Activated effector memory CD4-positive, alpha-beta T cell treated with Interleukin-2 at 50 U/mL for 16 hours (primary cell): ENCODE measurements at places on chromosomes 12 and 14.

GRCh38 chr12:79098530-79098929 lies 234.0 kb downstream of the SYT1 start:
- DNase-seq: no peak

- no peak for DNase-seq
Measured at GRCh38 chr14:54758041-54758440, 144.6 kb downstream of the GCH1 start.

GRCh38 chr14:69398818-69399210 lies 322 bp downstream of the SLC39A9 start:
- no peak for DNase-seq

DNA sequence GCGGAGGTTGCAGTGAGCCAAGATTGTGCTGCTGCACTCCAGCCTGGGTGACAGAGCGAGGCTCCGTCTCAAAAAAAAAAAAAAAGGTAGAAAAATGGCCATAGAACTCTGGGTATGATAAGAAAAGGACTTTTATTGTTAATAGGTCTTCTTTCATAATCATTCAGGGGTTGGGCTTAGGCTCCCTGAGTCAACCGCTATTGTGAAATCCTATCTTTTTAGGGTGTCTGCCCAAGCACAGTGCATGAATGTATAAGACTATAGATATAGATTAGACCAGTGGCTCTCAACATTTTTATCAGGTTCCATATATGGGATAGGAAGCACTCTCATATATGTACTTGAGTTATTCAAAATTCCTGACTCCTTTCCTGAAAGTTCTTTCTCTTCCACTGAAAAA lies 48.7 kb upstream of the USP15 start:
- no peak for DNase-seq

DNA sequence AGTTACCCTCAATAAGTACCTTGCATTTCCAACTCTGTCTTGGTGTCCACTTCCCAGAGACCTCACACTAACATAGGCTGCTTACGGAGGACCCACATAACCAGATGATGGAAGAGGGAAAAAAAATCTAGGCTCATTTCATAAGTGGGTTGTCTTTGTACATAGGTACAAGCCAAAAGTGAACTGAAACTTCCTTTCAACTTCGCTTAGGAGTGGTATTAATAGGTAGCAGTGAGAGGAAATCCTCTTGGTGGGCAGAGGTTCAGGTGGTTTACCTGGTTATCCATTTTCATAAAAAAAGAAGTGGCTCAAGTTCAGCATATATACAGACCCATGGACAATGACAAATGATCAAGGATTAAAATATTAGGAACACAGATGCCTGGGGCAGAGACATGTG lies 35.8 kb upstream of the RNU6-7 start:
- no peak for DNase-seq

DNA sequence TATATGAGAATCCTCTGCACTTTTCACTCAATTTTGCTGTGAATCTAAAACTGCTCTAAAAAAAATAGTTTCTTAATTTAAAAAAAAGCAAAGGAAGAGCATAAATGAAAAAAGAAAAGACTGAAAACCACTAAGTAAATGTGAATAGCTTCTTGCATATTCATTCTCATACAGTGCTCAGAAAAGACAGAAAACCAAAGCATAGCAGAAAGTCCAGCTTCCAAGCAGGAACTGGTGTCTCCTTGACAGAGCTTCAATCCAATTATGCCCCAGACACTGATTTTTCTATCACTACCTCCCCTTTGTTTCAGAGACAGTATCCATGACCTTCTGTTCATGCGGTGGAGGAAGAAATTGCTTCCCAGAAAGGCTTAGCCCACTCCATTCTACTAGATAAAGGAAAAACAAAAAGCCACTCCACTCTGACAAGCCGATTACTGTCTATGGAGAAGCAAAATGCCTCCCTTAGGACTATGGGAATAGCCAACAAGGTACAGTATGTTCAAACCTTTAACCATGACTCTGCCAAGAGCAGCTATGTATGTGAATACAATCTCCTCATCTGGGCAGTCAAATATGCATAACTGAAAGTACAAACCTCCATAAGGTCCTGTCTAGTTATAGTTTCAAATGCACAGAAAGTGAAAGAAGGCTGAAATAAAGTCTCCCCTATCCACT lies 40.6 kb downstream of the ATF7 start:
- DNase-seq: no peak

DNA sequence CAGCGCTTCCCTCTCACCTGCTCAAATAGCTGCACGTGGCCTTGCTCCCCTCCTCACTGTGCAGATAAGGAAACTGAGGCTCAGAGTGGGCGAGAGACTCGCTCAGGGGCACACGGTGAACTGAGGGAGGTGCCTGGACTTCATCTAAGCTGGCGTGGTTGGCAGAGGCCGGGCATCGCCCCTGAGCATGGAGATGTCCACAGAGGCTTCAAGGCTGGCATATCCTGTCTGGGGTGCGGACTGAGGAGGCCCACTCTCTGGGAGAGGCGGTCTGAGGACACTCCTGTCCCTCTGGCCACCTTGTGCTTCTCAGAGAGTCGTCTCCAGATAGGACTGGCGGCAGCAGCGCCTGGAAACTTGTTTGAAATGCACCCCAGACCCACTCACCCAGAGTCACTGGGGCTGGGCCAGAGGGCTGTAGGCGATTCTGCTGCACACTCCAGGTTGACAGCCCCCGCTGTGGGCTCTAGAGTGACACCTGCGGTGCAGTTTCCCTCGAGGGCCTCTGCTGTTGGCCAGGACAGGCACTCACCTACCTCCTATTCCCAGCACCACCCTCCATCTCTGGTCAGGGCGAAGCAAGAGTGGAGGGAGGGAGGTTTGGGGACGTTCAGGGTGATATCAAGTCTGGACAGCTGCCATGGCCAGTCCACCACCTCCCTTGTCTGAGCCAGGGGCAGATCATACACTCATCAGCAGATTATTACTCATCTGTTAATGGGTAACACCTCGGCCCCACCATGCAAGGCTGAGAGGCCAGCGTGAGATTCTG lies 11.2 kb upstream of the LBHD2 start:
- no peak for DNase-seq

DNA sequence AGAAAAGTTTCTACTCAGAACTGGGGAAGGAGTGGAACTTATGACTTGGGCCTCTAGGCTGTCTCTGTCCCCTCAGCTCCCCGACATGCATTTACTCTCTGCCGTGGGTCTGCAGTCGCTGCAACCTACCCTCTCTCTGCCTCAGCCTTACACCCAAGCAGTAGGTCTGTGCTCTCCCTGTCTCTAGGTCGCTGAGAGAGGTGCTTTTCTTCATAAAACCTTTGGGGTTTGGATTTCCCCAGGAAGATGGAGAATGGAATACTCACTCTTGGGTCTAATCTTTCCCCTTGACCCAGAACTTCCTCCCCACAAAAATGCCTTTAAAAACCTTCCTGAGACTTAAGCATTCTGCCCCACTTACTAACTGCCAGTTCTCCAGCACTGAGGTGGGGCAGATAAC lies 12.9 kb downstream of the GPR84 start:
- DNase-seq: no peak

- no peak for DNase-seq
Measured at GRCh38 chr12:90331821-90332220, 623.2 kb downstream of the CCER1 start.

GRCh38 chr12:108352591-108352990 lies 13.5 kb upstream of the CMKLR1 start:
- DNase-seq: no peak

GRCh38 chr12:30914986-30915591 lies 11.5 kb upstream of the TSPAN11 start:
- DNase-seq: no peak

- no peak for DNase-seq
Measured at GRCh38 chr14:20719777-20720176, 25.9 kb upstream of the EDDM3A start.

GRCh38 chr14:98791661-98792060 lies 480.3 kb downstream of the BCL11B start:
- DNase-seq: no peak

- DNase-seq: no peak
Measured at GRCh38 chr12:5870183-5870582, 74.9 kb downstream of the ANO2 start.

DNA sequence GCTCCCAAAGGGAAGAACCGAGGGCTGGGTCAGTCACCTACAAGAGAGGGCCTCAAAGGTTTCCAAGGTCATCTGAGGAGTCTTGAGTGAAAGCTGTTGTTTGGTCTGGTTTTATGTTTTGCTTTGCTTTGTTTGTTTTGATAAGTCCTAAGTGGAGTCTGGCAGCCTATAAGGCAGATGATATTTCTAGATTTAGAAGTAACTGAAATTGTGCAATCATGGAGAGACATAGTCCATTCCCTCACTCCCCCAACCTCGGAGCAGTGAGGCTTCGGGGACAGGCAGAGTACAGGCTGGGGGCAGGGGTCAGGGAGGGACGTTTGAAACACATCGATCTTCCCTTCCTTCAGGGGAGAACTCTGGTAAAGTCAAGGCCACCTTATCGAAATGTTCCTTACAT lies 42.3 kb downstream of the TTC9 start:
- no peak for DNase-seq

- no peak for DNase-seq
Measured at GRCh38 chr14:51776102-51776894, 84.1 kb upstream of the GNG2 start.

GRCh38 chr14:99517643-99518381 lies 36.6 kb downstream of the CCNK start:
- no peak for DNase-seq

- no peak for DNase-seq
Measured at GRCh38 chr12:69566603-69567002, 18.7 kb upstream of the CCT2 start.

GRCh38 chr12:8501720-8502119 lies 11.6 kb upstream of the CLEC4D start:
- DNase-seq: no peak

GRCh38 chr12:50162230-50162629 lies 4.9 kb downstream of the CERS5 start:
- DNase-seq: no peak

- no peak for DNase-seq
Measured at GRCh38 chr12:93225094-93225493, 152.6 kb upstream of the NUDT4 start.

DNA sequence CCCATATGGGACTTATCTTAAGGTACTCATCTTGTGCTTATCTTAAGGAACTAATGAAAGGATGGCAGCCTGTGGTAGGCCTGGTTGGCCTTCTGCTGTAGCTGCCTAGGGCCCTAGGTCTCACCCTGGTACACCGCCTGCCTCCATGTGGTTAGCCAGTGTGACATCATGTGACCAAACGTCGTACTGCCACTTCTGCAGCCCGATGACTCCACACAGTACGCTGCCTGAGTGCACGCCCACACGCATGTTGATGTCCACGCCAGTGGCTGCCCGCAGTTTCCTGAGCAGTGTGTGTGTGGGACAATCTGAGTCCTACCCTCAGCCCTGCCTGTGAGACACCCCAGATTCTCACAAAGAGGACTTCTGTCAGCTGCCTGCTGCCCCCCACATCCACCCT lies 5.1 kb downstream of the ADCY4 start:
- DNase-seq: peak; percentile 53

DNA sequence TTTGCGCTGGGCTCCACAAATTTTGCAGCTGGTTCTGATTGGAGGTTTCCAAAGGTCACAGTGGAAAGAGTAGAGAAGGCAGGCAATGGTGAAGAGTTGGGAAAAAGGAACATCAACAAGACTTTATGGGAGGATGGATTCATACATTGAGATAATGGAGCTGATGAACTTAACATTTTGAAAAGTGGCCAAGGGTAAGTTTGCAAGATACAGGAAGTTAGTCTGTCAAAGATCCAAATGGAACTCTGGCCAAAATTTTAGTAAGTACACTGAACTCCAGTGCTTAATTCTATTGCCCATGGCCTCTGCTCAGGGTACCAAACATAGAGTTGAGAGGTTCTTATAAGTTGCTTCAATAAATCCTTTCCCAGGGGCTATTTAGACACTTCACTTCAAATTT lies 15.6 kb downstream of the CCER1 start:
- no peak for DNase-seq

DNA sequence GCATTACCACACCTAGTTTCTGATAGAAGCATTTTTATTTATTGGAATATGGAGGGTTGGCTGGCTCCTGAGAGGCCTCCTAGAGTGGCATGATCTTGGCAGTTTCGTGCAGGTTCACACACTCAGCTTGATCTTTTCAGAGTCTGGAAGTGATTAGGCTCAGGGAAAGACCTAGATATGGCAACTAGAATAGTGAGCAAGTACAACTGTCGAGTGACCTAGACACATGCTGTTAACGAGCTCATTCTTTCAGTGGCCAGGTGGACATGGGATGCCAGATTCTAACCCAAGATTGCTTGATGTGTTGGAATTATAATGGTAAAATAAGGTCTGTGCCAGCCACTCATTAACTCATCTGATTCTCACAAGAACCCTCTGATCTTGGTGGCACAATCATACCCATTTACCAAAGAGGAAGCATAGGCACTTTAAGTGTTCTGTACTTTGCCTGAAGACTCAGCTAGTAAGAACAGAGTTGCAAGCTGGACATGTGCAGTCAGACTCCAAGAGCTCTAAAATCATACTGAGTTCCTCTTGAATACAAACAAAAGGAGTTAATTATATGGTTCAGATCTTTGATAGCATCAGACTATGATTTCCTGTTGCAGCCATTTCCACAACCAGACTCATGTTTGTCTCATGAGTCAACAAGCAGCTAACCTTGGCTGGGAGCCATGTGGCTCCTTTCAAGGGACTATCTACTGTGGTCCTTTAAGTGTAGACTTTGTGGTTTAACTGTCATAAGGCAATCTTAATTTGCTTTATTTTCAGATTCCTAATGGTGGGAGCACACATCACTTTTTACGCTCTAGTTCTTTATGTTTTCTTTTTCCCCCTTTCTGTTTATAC lies 144.2 kb downstream of the PLEKHA5 start:
- peak; percentile 59 for DNase-seq

DNA sequence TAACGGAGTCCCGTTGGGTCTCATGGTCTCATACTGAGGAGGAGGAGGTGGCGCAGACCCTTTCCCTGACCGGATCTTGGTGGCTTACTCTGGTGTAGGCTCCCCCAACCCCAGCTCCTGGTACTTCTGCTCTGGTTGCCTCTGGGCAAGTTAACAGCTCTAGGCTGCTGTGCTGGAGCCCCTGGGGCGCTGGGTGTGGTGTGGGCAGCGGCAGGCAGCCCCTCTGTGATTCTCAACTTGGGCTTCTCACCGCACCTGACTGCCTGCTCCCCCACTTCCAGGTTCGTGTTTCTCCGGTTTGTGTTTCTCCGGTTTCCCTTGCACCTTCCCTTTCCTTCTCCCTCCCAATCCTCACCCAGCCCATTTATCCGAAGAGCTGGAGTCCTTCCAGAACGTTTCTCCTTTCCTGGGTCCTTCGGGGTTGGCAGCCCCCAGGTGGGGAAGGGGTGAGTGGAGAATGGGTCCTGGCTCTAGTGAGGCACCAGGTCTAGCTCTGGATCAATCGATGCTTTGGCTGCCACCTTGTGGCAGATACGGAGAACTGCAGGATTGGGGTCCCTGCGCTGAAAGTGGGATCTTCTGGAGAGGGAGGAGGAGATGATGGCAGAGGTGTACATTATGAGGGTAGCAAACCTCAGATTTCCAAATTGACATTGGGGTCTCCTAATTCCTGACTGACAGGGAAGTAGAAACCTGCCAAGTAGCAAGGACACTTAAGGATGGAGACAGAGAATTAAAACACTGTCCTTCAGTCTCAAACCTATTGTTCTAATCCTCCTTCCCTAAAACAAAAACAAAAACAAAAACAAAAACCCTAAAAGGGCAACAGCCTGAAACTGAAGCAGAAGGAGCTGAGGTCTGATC lies 8.3 kb downstream of the CISTR start:
- peak; percentile 44 for DNase-seq

GRCh38 chr14:94334872-94335271 lies 11.7 kb upstream of the SERPINA6 start:
- DNase-seq: no peak

- DNase-seq: no peak
Measured at GRCh38 chr14:72332871-72333270, 400.6 kb downstream of the RGS6 start.
